T-helper 22 cell (primary cell): ENCODE measurements at places on chromosomes 6 and 20.

GRCh38 chr20:3472105-3472504, 1.3 kb downstream of the ATRN start:
- no peak for DNase-seq

GRCh38 chr6:40334496-40335270, 252.5 kb downstream of the LRFN2 start:
- DNase-seq = no peak

- no peak for DNase-seq
Measured at GRCh38 chr6:6736791-6737654, 148.5 kb downstream of the LY86 start.

- DNase-seq = no peak
Measured at GRCh38 chr6:156589281-156589680, 187.9 kb upstream of the ARID1B start.

DNA sequence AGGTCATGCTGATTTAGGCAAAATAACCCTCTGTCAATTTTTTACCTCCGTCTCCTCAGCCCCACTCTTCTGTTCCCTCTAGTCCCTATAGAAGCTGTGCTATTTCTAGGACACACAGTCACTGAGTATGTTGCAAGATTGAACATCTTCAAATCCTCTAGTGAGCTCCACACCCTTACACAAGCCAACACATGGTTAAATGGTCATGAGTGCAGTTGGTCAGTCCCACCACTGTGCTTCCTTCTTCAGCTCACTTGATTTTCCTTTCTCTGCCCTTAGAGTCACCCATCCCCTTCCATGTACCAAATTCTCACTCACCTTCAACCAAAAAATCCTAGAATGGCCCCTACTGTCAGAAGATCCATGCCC, 48.2 kb upstream of the F13A1 start:
- no peak for DNase-seq

- no peak for DNase-seq
Measured at GRCh38 chr6:72938104-72938503, 287.2 kb downstream of the KHDC1L start.

GRCh38 chr6:41654698-41655151, 16.5 kb downstream of the MDFI start:
- no peak for DNase-seq

- no peak for DNase-seq
Measured at GRCh38 chr6:46175976-46176375, 5.2 kb upstream of the ENPP5 start.
